Muscle of arm (tissue), 14 donors: ENCODE measurements at places on chromosomes 16 and 17.

DNA sequence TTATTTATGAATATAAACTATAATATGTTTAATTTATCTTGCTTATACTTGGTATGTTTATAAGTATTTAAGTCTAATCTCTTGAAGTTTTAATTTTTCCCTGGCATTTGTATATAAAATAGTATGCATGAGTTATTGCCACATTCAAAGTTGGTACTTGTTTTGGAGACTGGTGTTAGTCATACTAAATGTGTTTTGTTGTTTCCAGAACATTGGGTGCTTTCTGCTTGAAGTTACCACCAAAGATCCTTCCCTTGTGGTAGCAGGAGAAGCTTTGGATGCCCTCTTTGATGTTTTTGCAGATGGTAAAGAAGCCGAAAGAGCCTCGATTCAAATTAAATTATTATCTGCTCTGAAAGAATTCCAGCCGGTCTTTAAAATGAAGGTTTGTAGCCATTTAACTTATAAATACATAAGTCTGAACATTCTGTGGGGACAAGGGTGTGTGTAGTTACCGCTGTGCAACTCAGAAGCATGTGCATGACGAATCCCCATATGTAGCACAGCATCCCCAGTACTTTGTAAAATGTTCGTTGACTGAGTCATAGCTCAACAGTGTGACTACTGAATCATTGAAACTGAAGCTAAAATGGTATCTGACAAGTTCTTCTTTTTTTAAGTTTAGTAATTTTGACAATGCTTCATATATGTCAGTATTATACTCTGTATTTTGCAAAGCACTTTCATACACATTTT lies 36.4 kb downstream of the HEATR3 start:
- DNase-seq = no peak

GRCh38 chr16:68524069-68524820 lies 14.8 kb upstream of the ZFP90 start:
- no peak for DNase-seq

DNA sequence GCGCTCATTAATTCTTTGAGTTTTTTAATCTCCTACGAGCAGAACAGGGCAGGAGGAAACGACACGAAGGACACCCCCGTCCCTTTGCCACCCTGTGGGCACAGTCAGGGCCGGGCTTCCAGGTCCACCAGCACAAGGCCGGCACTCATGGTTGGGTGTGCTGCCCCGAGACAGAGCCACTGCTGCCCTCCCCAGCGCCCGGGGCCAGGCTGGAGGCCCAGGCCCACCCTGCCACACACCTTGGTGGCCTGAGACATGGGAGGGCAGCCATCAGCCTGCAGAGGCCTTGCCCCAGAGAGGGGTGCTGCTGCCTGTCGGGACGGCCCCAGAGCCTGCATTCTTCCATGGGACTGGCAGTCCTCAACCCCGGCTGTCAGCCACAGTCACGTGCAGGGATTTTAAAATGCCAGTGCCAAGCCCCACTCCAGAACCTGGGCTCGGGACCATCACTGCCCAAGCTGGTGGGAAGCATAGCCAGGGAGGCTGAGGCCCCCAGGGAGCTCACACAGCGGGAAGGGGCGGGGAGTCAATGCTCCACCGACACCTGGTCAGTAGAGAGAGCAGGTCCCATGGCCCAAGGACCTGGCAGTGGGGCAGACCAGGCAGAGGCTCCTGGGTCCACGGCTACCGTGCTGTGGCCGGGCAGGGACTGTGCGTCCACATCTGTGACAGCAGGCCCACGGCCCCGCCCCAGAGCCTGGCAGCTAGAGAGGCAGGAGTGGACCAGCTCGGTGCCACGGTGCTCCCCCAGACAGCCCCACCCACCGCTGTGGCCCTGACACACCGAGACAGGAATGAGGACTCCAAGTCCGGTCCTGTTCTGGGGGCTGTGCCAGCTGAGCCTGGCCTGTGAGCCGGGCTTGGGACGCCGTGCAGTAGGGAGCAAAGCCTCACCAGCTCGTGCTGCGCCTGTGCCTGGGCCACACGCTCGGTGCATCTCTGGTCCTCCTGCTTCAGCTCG lies 27.5 kb downstream of the CEP131 start:
- DNase-seq = no peak

DNA sequence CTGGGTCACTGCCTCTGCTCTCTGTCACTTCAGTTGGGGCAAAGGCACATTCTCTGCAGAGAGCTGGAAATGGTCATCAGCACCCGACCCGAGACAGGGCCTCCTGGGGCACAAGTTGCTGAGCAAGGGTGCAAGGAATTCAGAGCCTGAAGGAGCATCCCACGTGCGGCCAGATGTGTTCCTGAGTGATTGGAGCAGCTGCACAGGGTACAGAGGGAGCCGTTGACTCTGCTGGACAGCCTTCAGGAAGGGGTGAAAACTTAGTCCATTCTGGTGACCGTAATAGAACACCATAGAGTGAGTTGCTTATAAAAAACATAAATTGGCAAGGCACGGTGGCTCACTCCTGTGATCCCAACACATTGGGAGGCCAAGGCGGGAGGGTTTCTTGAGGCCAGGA lies 106.8 kb downstream of the CCDC182 start:
- no peak for DNase-seq

- no peak for DNase-seq
Measured at GRCh38 chr17:3683054-3683511, 12.9 kb downstream of the P2RX5 start.

- DNase-seq = peak; percentile 76
Measured at GRCh38 chr16:57519796-57520360, 16.5 kb downstream of the CCDC102A start.

GRCh38 chr16:23293016-23293415 lies 9.1 kb upstream of the SCNN1B start:
- DNase-seq = no peak

- no peak for DNase-seq
Measured at GRCh38 chr16:87742781-87743490, 22.9 kb downstream of the KLHDC4 start.

DNA sequence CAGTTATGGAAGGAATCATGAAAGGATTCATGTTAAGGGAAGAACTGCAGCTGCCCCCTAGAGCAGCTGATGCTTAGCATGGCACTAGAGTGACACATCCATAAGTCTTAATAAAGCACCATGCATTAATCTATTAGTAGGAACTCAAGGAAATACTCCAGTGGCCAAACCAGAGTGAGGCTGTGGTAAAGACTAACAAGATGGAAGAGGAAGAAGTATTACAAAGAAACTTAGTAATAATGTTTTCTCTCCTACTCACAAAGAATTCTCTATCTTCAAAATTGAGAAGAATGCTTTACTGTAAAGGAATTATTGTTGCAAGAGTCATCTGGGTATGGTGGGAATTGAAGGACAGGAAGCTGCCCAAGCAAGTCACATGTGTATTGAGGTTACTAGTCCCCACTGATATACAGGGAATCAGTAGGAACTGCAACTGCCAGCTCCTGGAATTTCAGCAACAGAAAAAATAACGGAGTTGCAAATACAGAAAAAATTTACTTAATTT lies 29.9 kb upstream of the TOM1L1 start:
- no peak for DNase-seq

- no peak for DNase-seq
Measured at GRCh38 chr17:17417718-17418181, 59.0 kb upstream of the MED9 start.

GRCh38 chr16:28167730-28168129 lies 44.0 kb downstream of the XPO6 start:
- no peak for DNase-seq

GRCh38 chr16:22622703-22623102 lies 112.0 kb downstream of the NPIPB5 start:
- no peak for DNase-seq

GRCh38 chr17:47265983-47266541 lies 12.4 kb downstream of the ITGB3 start:
- no peak for DNase-seq

GRCh38 chr16:81938326-81939163 lies 72.7 kb downstream of the SDR42E1 start:
- no peak for DNase-seq
